ENCODE measurements at places on chromosomes 12 and 14. TPM values are rescaled to one million over a fixed set of nuclear protein-coding genes. Genes with fewer than 3 reads are reported as not detected.

Gene RNF212B
- not detected for total RNA-seq

DNA sequence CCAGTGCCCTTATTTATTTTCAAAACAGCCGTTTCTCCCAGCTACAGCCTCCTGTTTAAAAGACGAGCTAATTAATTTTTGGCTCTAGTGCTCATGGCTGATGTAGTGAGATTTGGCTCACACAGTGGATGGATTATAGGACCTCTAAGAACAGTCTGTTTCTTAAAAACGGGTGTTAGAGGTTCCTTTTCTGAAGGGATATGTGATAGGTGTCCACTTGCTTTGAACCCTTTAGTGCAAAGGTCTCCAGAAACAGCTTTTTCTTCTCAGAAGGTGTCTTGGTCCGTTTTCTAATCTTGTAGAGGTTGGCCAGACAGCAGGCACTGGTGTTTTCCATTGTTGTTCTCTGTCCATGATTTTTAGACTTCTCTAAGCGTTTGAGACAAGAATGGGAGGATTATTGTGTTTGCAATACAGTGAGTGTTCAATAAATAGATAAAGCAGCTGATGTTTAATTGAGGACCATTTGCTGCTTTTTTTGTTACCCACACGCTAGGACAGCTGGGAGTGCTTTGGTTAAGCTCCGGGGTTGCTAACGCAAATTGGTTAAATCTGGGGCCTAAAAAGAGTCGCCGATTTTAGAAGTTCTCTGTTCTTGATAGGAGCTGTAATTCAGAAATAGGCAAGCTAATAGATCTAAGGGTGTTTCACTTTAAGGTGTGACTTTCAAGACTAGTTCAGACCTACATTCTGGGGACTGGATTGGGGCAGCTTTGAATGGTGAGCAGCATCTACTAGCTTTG, 1.0 kb downstream of the BORCS5 start:
- H3K27me3 ChIP-seq = no peaks in the 10 kb centered on the region
- H3K4me3 ChIP-seq = peak overlapping the region; percentile 75
- H3K27ac ChIP-seq = peak overlapping the region; percentile 97
- DNase-seq = no peak

Gene RIMBP2
- total RNA-seq = 0.09 TPM

- H3K4me3 ChIP-seq = no peak overlapping the region
- peaks cover 63% of the 10 kb centered on the region for H3K4me1 ChIP-seq
These were observed 215.9 kb downstream of the CHST11 start for GRCh38 chr12:104672501-104673265.

Measured in upper lobe of right lung (tissue), 1 donor.